ENCODE measurements at places on chromosomes 5 and 9. TPM values are rescaled to one million over a fixed set of nuclear protein-coding genes. Genes with fewer than 3 reads are reported as not detected.

The TRUB2 gene
- 30.7 TPM for total RNA-seq

The TSLP gene
- total RNA-seq = 3.3 TPM

The RLN2 gene
- not detected for total RNA-seq

The CTSV gene
- 2.2 TPM for total RNA-seq

The PCDHGA3 gene
- not detected for total RNA-seq

The NAIP gene
- 8.5 TPM for total RNA-seq

The FST gene
- 84.8 TPM for total RNA-seq

The SPAG8 gene
- 0.47 TPM for total RNA-seq

The PCDHGA6 gene
- 1.2 TPM for total RNA-seq

The FAM151B gene
- total RNA-seq = 2.3 TPM

The C7 gene
- total RNA-seq = not detected

The NPR2 gene
- 7.0 TPM for total RNA-seq

The CNTNAP3B gene
- total RNA-seq = 0.46 TPM

The HEMGN gene
- not detected for total RNA-seq

The BARX1 gene
- total RNA-seq = 0.37 TPM

The SLC25A2 gene
- not detected for total RNA-seq

The IL3 gene
- not detected for total RNA-seq

The ADAMTS16 gene
- not detected for total RNA-seq

The FAT2 gene
- not detected for total RNA-seq

The SLIT3 gene
- not detected for total RNA-seq

The SUSD3 gene
- total RNA-seq = 0.27 TPM

The ERAP2 gene
- 3.2 TPM for total RNA-seq

The ACOT12 gene
- not detected for total RNA-seq

The HSPA9 gene
- total RNA-seq = 1,085 TPM

The CAMK2A gene
- total RNA-seq = not detected

The TCF7 gene
- not detected for total RNA-seq

The UBE2D2 gene
- total RNA-seq = 143 TPM

The MORN5 gene
- total RNA-seq = not detected

The TMOD1 gene
- total RNA-seq = 1.9 TPM

The DMGDH gene
- total RNA-seq = not detected

The WWC1 gene
- 21.0 TPM for total RNA-seq

The SPATA31D1 gene
- total RNA-seq = not detected

The CD14 gene
- total RNA-seq = 2.6 TPM

The UGT3A1 gene
- total RNA-seq = not detected

The TAF1L gene
- total RNA-seq = not detected

The WHRN gene
- total RNA-seq = 7.2 TPM

The PCDHB6 gene
- not detected for total RNA-seq
